ENCODE measurements at places on chromosomes 3 and 15.
A peak's percentile ranks its signal among the peaks of the same experiment; 100 is the strongest.

- DNase-seq: peak; percentile 30
Measured at GRCh38 chr3:50550079-50550736, 17.3 kb downstream of the C3orf18 start.

DNA sequence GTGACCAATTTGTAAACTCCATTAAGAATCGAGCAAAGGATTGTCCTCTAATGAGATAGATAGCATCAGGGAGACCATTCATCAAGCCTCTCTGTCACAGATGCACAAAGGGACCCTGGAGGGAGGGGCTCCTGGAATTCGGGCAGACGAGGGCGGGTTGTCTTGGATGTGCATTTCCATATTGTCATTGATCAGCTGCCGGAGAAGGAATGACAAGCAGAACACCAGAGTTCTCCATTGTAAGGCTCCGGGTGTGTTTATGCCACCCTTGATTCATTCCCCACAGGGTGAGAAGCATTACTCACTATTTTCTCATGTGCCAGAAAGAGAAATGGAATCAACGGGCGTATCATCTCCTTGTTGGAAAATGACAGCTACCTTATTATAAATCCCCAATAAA lies 167.5 kb downstream of the EBLN2 start:
- DNase-seq: no peak

GRCh38 chr15:35329521-35329961 lies 216.4 kb downstream of the DPH6 start:
- DNase-seq: no peak

DNA sequence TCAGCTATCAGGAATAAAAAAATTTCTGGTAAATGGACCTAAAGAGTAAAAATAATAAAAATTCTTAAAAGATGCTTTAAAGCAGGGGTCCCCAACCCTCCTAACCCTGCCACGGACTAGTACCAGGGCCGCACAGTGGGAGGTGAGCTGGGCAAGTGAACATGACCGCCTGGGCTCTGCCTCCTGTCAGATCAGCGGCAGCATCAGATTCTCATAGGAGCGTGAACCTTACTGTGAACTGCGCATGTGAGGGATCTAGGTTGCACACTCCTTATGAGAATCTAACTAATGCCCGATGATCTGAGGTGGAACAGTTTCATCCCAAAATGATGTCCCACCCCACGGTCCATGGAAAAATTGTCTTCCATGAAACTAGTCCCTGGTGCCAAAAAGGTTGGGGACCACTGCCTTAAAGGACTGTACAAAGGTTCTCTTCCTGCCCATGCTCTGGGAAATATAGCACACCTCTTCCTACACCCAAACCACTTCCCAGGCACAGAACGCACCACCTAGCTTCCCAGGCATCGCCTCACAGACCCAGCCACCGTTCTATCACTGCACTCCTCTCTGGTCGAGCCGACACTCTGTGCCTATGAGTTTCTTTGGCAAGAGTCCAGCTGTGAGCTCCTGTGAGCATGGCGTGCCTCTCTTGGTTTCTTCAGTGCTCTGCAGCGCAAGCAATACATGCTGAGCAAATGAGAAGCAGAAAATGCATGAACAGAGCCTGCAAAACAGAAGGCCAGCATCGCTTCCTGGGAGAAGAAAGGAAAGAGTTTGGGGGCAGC lies 104.9 kb downstream of the OCA2 start:
- no peak for DNase-seq

- DNase-seq: no peak
Measured at GRCh38 chr3:24589931-24590880, 95.6 kb upstream of the THRB start.

DNA sequence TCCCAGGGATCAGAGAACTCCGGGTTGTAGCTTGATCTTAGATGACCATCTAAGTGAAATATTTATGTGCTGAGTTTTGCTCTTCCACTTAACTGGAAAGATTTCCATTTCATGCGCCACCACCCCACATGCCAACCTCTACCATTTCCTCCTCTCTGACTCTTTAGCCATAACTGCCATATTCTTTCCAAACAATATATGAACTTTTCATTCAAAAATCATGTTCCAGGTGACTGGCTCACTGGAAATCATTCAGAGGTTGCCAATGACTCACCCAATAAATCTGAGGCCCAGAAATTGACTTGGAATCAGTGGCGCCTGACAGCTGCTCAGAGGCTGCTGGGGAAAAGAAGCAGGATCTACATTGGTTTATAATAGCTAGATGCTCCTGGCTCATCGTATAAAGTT lies 31.6 kb upstream of the FAM174B start:
- DNase-seq: no peak

GRCh38 chr3:12756635-12757034 lies 2.4 kb downstream of the TMEM40 start:
- DNase-seq: no peak
